ENCODE measurements at places on chromosomes 16 and 17.

DNA sequence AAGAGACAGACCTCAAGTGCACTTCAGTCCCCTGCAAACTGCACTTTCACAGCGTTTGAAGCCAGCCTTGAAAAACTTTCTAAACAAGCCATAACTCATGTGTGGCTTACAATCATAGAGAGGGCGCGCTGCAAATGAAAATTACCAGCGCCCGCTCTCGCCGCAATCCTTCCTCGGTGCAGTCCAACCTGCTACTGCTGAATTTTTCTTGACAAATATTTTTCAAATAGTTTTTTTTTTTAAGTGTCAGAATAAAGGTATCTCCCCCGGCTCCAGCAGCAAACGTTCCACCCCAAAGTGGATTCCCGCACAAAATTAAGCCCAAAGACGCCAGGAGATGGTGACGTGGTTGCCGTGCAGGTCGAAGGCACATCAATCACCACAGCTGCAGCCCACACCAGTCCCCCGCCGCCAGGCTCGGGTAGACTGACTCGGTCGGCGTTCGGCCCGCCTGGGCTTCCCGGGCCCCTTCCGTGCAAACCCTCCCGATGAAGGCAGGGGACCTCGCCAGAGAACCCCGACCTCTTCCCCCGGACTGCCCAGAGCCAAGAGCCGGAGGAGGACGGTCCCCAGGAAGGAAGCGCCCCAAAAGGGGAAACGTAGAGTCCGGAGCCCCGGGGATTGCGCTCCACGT is 630 bp downstream of the GRB2 start:
- peak; percentile 40 for DNase-seq

GRCh38 chr16:3800019-3800418 is 80.5 kb downstream of the CREBBP start:
- no peak for DNase-seq

DNA sequence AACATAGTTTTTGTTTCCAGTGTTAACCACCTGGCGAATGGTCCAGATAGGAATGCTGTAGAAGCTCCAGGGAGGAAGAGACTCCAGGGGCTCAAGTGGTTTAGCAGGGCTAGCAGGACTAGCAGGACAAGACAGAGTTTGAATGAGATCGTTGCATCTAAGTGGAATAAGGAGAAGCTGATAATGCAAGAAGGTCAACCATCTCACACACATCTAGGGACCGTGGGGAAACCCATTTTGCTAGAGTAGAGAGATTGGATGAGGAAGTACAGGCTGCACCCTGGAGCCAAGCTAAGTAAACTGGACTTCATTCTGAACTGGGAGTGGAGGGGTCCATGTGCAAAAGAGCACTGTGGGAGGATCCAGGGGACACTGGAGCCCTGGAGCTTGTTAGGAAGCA is 86.1 kb upstream of the HSBP1 start:
- DNase-seq = no peak

DNA sequence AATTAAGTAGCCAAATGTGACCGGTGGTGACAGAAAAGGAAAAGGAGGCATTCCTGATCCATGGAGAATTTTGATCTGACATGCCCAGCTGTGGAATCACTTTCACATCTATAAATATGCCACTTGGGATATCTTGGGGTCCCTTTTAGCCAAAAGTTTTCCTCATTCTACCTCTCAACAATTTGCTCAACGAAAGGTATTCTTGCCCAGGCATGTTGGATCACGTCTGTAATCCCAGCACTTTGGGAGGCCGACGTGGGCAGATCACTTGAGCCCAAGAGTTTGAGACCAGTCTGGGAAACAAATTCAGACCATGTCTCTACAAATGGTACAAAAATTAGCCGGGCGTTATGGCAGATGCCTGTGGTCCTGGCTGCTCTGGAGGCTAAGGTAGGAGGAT is 24.3 kb downstream of the LITAF start:
- DNase-seq = no peak

- no peak for DNase-seq
Measured at GRCh38 chr16:50946606-50947005, 204.5 kb downstream of the SALL1 start.

DNA sequence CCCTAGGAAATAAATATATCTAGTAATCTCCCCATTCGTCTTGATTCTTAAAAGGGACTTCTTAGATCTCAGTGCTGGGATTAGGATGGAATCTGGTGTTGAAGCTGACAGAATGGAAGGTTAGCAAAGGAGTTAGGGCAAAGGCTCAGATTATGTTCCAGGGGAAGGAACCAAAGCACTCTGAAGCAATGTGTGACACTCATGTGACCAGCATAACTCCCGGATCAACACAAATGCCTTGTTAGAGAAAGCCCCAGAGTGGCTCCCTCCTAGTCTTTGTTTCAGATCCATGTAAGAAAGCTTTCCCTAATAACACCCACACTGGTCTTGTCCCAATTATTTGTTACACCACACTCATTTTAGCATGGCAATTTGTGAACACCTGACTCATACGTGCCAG is 62.6 kb upstream of the ERN1 start:
- no peak for DNase-seq

- no peak for DNase-seq
Measured at GRCh38 chr17:4266550-4266949, 2.8 kb upstream of the ANKFY1 start.
